Renal cortical epithelial cell (primary cell): ENCODE measurements at places on chromosomes 12 and 14. TPM values are rescaled to one million over a fixed set of nuclear protein-coding genes. Genes with fewer than 3 reads are reported as not detected.

SRGAP1 gene
- 4.7 and 76.8 TPM in 2 replicates for total RNA-seq

DCAF11 gene
- total RNA-seq, result 73.8 and 112 TPM in 2 replicates

HEBP1 gene
- total RNA-seq, result 5.9 and 30.0 TPM in 2 replicates

AKAP5 gene
- total RNA-seq, result 4.7 and 16.3 TPM in 2 replicates

PTPRQ gene
- total RNA-seq, result 0.17 and 0.20 TPM in 2 replicates

R3HDM2 gene
- total RNA-seq, result 2.6 and 32.1 TPM in 2 replicates

DNAL1 gene
- 21.2 and 25.2 TPM in 2 replicates for total RNA-seq

SLC25A21 gene
- total RNA-seq, result 0.69 and 0.89 TPM in 2 replicates

ALDH1L2 gene
- total RNA-seq, result 0.65 and 1.9 TPM in 2 replicates

KRT6C gene
- total RNA-seq, result not detected in 2 replicates

RHOF gene
- total RNA-seq, result 47.3 and 82.0 TPM in 2 replicates

OTOGL gene
- total RNA-seq, result under 0.01 TPM in 2 replicates

SERPINA5 gene
- total RNA-seq, result 0.35 and 15.5 TPM in 2 replicates

CDKN3 gene
- 3.5 and 43.6 TPM in 2 replicates for total RNA-seq

METTL17 gene
- 44.0 and 56.3 TPM in 2 replicates for total RNA-seq

PTGDR gene
- not detected in 2 replicates for total RNA-seq

MRPL51 gene
- total RNA-seq, result 57.1 and 84.9 TPM in 2 replicates

DHRS2 gene
- total RNA-seq, result under 0.01 TPM in 1 of 2 replicates, not detected in the other

PLEKHG7 gene
- 0.10 and 0.17 TPM in 2 replicates for total RNA-seq

SIRT4 gene
- 1.0 and 2.4 TPM in 2 replicates for total RNA-seq

GPR68 gene
- total RNA-seq, result 3.0 and 3.6 TPM in 2 replicates

APAF1 gene
- total RNA-seq, result 30.7 and 34.8 TPM in 2 replicates

RTL1 gene
- not detected in 2 replicates for total RNA-seq

WIF1 gene
- not detected in 2 replicates for total RNA-seq

CHMP4A gene
- total RNA-seq, result 38.4 and 65.1 TPM in 2 replicates

DPPA3 gene
- not detected in 2 replicates for total RNA-seq

CCDC85C gene
- 11.0 and 11.6 TPM in 2 replicates for total RNA-seq

SVOP gene
- not detected in 2 replicates for total RNA-seq

IFNG-AS1 gene
- not detected in 2 replicates for total RNA-seq

AGAP2 gene
- total RNA-seq, result under 0.01 and 0.17 TPM in 2 replicates

AQP6 gene
- total RNA-seq, result not detected in 2 replicates

PLEKHG3 gene
- total RNA-seq, result 68.9 and 119 TPM in 2 replicates

AHNAK2 gene
- total RNA-seq, result 33.2 and 60.5 TPM in 2 replicates

SMOC1 gene
- 0.10 TPM in 1 of 2 replicates, not detected in the other for total RNA-seq

KRT72 gene
- not detected in 2 replicates for total RNA-seq

TTC9 gene
- total RNA-seq, result 4.0 and 9.9 TPM in 2 replicates

CCDC184 gene
- 0.40 TPM in 1 of 2 replicates, not detected in the other for total RNA-seq

CABP1 gene
- not detected in 2 replicates for total RNA-seq

HOXC10 gene
- 1.6 and 15.3 TPM in 2 replicates for total RNA-seq

MIS18BP1 gene
- total RNA-seq, result 24.3 and 29.9 TPM in 2 replicates

RPL10L gene
- not detected in 2 replicates for total RNA-seq

TEX22 gene
- under 0.01 and 0.60 TPM in 2 replicates for total RNA-seq

FOXN4 gene
- not detected in 2 replicates for total RNA-seq

ARL1 gene
- total RNA-seq, result 112 and 213 TPM in 2 replicates

TMEM117 gene
- total RNA-seq, result 8.0 and 20.6 TPM in 2 replicates
